H7 (cell line): ENCODE measurements at places on chromosomes 7 and 10.

DNA sequence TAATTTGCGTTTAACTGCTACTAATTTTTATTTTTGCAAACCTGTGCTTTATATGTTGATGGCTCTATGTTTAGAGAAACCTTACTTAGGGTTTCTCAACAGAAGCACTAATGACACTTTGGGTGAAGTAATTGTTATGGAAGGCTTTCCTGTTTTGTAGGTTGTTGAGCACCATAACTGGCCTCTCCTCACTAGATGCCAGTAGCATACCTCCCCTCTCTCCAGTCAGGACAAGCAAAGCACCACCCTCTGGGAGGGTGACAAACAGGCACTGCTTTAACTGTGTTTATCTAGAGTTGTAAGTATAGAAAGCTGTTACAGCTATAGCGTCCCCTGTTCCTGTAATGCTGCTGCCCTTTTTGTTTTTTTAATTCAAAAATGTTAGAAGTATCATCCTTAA, 60.9 kb downstream of the WAC start:
- DNase-seq = no peak

GRCh38 chr7:21414795-21415393, 13.0 kb upstream of the SP4 start:
- no peak for DNase-seq

DNA sequence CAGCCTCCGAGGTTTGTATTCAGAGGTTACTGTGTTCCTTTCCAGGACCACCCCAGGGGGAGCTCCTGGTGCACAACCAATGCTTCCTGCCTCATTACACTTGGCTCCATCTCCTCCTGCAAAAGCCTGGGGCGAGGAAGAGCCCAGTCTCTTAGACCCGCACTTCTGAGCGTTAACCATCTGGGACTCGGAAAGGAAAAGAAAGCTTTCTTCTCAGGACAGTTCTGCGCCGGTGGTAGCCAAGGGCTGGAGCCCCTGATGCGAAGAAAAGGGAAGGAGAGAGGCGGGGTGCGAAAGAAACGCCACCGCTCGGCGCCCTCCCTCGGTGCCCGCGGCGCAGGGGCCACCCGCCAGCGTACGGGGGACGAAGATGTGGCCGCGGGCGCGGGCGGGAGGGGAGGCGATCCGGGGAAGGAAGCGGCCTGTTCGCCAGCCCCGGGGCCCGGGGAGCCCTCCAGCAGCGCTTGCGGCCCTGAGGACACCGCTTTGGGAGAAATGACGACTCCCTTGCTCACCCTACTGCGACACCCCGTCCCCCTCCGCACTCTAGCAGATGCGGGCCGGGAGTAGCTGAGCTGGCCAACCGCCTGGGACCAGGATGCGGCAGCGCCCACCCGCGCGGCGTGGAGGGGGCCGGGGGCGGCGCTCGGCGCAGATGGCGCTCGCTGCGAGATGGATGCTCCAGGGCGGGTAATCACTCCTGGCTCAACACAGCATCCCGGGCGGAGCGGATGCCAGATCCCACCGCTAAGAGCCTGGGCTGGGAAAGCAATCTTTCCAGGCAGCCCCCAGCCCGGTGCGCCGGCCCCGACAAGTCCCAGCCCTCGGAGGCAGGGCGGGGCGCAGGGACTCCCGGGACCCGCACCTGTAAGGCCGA, 1.3 kb downstream of the NRCAM start:
- peak; percentile 80 for DNase-seq

- DNase-seq = no peak
Measured at GRCh38 chr10:63760034-63760707, 239.0 kb downstream of the REEP3 start.

- no peak for DNase-seq
Measured at GRCh38 chr7:2124604-2125345, 108.0 kb downstream of the MAD1L1 start.

- peak; percentile 85 for DNase-seq
Measured at GRCh38 chr7:39746103-39746819, 122.9 kb downstream of the RALA start.
